Renal pelvis (tissue), 12 donors: ENCODE measurements at places on chromosomes 2 and 18. TPM values are rescaled to one million over a fixed set of nuclear protein-coding genes. Genes with fewer than 3 reads are reported as not detected.

POTEJ gene
- polyA plus RNA-seq = not detected

GRCh38 chr2:156430236-156430979 is 5.8 kb upstream of the GPD2 start:
- no peak for DNase-seq

DNA sequence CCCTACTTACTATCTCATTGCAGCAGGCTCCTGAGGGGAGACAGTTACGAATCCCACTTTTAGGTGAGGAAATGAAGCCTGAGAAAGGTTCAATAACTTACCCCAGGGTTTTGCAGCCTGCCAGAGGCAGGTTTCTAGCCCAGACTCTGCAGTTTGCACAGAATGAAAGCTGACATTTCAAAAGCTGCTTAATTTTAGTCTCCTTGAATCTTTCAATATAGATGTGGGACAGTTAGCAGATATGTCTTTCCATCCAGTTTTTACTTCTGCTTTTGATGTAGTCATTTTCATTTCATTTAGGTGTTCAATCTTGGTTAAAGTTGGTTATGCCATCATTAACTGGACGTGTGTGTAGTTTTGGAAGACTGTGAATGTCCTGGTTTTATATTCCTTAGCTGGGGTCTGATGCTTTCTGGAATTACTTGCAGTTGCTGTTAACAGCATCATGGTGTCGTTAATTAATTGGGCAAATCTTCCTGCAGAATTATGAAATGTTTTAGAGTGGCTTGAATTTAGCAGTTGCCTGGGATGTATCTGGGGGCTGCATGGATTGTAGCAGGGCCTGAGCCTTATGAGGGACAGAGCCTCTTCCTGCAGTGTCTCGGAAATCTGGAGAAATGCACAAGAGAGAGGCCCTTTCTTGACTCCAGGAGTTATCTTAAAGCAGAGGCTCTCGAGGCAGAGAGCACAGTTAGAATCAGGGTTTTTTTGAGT is 100.8 kb downstream of the ZNF532 start:
- DNase-seq = no peak

GRCh38 chr2:213285404-213285803 is 1.1 kb downstream of the SPAG16 start:
- DNase-seq = no peak

LDLRAD4 gene
- polyA plus RNA-seq = 9.0 TPM

DNA sequence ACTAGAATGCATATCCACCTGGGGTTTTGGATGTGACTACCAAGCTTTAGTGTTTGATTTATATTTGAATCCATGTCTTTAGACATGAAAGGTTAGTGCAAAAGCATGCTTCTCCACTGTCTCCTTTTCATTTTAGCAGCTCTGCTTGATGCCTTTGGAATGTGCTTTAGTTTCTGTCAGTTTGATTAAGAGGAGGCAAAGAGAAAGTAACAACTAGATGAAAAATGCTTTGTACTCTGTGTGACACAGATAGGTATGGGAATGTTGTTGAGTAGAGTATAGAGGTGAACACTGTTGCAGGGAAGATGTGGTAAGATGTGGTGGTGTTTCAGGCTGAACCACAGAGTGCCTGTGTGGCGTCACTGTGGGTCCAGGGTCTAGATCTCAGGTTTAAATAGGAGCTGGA is 19.8 kb downstream of the PIK3C3 start:
- DNase-seq = no peak

TNFRSF11A gene
- 2.8 TPM for polyA plus RNA-seq
